ENCODE measurements at places on chromosomes 5 and 9.

GRCh38 chr5:36875051-36875789, 1.3 kb upstream of the NIPBL start:
- peak; percentile 30 for DNase-seq

- no peak for DNase-seq
Measured at GRCh38 chr9:129910628-129911567, 75.6 kb downstream of the USP20 start.

DNA sequence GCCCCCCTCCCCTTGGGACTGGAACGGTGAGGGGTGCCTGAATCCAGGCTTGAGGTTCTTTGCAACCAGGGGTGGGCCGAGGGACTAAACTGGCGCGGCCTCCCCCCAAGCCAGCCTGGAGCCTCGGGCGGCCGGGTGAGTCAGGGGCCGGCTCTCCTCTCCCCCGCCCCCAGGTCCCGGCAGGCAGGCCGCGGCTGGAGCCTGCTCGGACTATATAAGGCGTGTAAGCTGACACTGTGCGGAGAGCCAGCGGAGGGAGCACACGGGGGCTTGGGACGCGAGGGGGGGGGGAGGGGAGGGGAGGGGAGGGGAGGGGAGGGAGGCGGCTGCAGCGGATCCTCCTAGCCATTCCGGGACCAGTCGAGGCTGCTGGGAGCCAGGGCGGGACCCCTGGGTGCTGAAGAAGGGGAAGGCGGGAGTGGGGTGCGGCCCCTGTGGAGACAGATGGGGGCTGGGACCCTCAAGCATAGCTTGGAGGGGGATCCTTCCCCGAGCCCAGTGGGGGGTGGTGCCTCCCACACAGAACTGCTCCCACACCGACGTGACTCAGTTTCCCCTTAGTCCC, 595 bp downstream of the PDLIM7 start:
- DNase-seq, result no peak

- peak; percentile 54 for DNase-seq
Measured at GRCh38 chr9:36091026-36091953, 45.2 kb upstream of the GLIPR2 start.

DNA sequence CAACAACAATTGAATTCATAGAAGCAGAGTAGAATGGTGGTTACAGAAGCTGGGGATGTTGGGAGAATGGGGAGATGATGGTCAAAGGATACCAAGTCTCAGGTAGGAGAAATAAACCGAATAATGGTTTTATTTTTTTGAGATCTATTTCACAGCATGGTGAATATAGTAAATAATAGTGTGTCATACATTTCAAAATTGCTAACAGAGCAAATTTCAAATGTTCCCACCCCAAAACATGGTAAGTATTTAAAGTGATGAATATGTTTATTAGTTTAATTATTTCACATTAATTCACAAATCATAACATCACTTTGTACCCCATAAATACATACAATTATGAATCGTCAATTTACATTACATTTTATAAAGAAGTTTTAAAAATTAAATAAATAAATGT, 72.7 kb upstream of the ATG10 start:
- no peak for DNase-seq

GRCh38 chr5:177454397-177455035, 7.9 kb downstream of the PRR7 start:
- peak; percentile 95 for DNase-seq

GRCh38 chr5:177327539-177328522, 16.1 kb upstream of the MXD3 start:
- DNase-seq, result peak; percentile 51

DNA sequence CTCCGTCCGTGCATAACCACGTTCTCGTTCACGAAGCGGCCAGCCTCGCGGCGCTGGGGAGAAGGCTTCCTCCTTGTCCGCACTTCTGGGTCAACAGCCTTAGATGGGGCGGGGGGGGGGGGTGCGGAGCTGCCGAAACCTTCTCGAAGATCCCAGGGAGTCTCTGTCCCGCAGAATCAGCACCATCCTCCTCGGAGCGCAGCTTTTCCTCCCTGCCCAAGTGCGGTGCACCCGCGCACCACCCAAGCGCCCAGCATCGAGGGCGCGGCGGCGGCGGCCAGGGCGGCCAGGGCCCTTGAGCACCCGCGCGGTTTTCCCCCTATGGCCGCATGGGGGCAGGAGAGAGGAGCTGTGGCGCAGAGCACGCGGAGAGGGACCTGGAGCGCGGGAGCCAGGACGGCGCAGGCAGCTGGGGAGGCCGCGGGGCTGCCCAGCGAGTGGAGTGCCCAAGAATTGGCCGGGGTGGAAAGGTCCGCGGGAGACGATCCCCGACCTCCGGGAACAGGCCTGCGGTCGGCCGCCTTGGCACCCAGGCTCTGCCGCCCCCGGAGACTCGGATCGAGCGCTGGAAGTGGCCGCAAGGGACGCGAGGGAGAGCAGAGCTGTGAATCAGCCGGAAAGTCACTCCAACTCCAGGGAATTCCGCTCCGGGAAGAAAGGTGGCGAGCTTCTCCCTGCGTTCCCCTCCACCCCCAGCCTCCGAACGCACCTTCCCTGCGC, 43.1 kb downstream of the TMEM174 start:
- peak; percentile 82 for DNase-seq

GRCh38 chr9:21589344-21590056, 107.4 kb upstream of the IFNE start:
- DNase-seq, result no peak

GRCh38 chr5:80070338-80071056, 35.3 kb downstream of the THBS4 start:
- DNase-seq, result no peak

GRCh38 chr5:34510002-34510401, 146.1 kb upstream of the RAI14 start:
- DNase-seq, result no peak

- no peak for DNase-seq
Measured at GRCh38 chr9:124686918-124687317, 84.2 kb downstream of the NR6A1 start.

- no peak for DNase-seq
Measured at GRCh38 chr9:115691693-115692092, 461.9 kb upstream of the PAPPA start.

DNA sequence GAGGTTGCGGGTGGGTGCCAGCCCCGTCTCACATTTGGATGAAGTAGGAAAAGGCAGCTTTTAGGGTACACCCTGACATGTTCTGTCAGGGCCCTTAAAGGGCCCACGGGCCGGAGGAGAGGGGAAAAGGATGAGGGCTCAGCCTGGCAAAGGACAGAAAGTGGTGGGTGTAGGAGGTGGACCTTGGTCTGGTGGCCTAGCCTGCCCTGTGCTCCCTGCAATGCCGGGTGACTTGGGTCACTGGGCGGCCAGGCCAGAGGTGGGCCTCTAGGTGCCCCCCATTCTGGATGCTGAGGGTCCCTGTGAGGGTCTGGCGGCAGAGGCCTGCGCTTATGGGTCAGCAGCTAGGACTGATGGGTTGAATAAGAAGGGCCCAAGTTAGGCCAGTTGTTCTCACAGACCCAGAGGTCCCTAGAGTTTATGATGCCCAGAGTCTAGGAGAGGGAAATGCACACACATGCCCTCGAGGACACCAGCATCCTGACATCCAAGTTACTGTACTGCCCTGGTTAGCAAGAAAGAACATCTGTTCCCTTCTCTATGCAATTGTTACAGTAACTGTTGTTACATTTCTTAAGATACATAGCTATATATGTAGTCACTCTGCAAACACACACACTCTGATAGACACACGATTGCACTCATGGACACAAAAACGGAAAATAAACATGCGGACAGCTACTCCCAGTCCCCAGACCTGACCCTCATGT, 12.5 kb downstream of the TRIM7 start:
- no peak for DNase-seq

- DNase-seq, result no peak
Measured at GRCh38 chr5:93599399-93600120, 16.5 kb downstream of the NR2F1 start.

DNA sequence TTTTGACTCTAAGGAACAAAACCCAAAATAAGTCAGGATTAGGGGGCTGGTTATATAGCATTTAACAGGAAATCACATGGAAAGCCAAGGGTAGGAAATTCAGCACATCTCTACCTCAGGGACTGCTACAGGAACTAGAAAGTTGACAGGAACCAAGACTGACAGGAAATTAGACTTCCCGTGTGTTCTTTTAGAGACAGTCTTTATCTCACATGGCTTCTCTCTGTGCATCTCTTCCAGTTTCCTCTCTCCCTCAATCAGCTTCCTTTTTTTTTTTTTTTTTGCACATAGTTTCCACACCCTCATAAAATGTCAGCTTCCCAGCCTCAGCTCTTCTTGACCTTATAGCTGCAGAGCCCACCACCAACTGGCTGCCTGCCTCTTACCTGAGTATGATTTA, 4.8 kb downstream of the RECK start:
- no peak for DNase-seq

DNA sequence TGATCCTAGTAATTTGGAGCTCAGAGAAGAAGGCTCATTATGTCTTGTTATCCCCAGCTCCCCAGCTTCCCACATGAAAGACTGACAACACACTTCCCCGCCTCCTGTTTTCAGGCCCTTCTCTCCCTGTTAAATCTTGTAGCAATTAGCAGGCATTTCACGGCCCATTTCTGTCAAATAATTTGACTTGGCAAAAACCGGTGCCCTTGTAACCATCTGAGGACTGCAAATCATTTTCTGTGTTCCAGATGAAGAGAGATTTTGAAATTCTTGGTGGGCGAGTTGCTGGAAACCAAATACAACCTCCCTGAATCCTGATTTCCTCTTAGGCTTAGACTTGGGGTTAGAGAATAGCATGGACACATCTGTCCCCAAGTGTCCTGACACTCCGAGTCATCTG, 109.7 kb downstream of the MSX2 start:
- no peak for DNase-seq

GRCh38 chr5:74762599-74762998, 4.3 kb downstream of the GFM2 start:
- DNase-seq, result no peak

DNA sequence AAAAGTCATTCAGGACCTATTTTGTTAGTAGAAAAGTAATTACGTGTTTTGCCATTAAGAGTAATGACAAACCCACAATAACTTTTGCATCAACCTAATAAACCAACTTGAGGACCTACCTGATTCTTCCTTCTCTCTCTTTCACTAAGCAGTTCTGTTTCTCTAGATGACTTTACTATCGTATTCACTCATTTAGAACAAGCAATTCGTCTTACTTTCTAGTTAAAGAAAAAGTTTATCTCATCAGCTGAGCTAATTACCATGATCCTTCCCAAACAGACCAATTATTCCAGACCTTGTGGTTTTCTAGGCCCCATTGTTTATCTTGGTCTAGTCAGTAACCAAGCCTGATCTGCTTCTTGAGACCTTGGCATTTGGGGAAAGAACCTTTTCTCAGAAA, 49.6 kb upstream of the PRDM9 start:
- DNase-seq, result no peak

GRCh38 chr5:140042643-140043507, at the start of gene NRG2:
Gene NRG2 (minus strand): TSS chr5:140043299.
- peak; percentile 69 for DNase-seq

DNA sequence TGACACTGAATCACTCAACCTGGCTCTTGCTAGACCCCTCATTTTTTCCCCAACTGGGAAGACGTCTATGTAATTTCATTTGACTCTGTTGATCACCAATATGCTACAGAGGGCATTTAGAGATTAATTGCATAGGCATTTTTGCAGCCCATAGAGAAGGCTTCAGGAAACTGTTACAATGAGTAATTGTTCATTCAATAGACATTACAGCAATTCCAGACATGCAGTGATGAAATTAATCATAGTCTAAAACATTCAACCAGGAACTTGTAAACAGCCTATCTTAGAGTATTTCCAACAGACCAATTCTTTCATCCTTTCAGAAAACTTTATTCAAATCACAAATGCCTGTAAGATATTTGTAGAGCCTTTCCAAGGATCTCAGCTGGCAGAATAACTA, 122.3 kb downstream of the MARCHF11 start:
- no peak for DNase-seq

GRCh38 chr5:154776167-154776566, 21.0 kb downstream of the LARP1 start:
- DNase-seq, result no peak

DNA sequence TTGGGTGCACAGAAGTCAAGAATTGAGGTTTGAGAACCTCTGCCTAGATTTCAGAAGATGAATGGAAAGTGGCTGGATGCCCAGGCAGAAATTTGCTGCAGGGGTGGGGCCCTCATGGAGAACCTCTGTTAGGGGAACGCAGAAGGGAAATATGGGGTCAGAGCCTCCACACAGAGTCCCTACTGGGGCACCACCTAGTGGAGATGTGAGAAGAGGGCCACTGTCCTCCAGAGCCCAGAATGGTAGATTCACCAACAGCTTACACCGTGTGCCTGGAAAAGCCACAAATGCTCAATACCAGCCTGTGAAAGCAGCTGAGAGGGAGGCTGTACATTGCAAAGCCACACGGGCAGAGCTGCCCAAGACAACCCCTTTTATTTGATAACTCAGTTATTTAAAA, 383.5 kb downstream of the TLE4 start:
- DNase-seq, result no peak

DNA sequence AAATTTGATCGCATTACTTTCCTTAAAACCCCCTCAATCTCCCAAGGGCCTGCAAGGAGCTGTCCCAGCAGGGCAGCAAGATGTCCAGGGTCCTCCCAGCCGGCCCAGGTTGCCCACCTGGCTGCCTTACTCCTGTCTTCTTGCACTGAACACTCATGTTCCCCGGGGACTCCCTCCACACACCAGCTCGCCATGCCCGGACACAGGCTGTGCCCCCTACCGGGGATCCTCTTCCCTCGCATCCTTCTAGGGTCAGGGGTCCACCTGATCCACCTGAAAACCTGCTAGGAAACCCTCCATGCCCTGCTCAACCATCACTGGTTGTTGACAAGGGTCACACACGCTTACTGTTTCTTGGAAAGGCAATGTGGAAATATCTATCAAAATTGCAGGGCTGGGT, 172.0 kb upstream of the MSX2 start:
- no peak for DNase-seq
